CD4-positive, CD25-positive, alpha-beta regulatory T cell (primary cell): ENCODE measurements at places on chromosomes 5 and 9. TPM values are rescaled to one million over a fixed set of nuclear protein-coding genes. Genes with fewer than 3 reads are reported as not detected.

Gene LTC4S
- total RNA-seq, result 2.8 TPM

Gene MYO10
- total RNA-seq, result 0.05 TPM

Gene FBLL1
- total RNA-seq, result not detected

Gene HRH2
- 7.0 TPM for total RNA-seq

Gene MAPK9
- 28.1 TPM for total RNA-seq

Gene CD74
- total RNA-seq, result 1,110 TPM

DNA sequence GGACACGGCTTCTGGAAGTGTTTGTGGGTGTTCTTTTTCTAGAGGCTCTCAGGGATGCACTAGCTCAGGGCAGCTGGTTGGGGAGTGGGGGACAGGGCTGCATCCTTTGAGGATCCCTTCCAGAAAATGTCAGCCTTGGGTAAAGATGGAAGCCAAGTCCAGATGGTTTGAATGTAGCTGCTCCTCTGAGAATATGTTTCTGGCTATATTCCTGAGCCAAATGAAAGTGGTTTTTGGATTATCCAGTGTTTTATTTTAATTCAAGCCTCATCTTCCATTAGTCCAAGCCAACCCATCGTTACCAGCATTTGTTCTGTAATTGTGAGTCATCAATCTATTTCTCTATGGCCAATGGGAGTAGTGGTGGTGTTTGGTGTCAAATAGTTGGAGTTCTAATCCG lies 70.4 kb downstream of the SPRY4 start:
- H3K27ac ChIP-seq, result no peak overlapping the region
- no peaks in the 10 kb centered on the region for H3K27me3 ChIP-seq
- DNase-seq, result no peak
- H3K36me3 ChIP-seq, result no peaks in the 10 kb centered on the region

- no peak overlapping the region for H3K4me3 ChIP-seq
- DNase-seq, result no peak
- H3K27ac ChIP-seq, result no peak overlapping the region
- peaks cover 2% of the 10 kb centered on the region for H3K27me3 ChIP-seq
- H3K4me1 ChIP-seq, result no peaks in the 10 kb centered on the region
- H3K36me3 ChIP-seq, result no peaks in the 10 kb centered on the region
Measured at GRCh38 chr5:56986626-56986947, 34.7 kb upstream of the MIER3 start.

DNA sequence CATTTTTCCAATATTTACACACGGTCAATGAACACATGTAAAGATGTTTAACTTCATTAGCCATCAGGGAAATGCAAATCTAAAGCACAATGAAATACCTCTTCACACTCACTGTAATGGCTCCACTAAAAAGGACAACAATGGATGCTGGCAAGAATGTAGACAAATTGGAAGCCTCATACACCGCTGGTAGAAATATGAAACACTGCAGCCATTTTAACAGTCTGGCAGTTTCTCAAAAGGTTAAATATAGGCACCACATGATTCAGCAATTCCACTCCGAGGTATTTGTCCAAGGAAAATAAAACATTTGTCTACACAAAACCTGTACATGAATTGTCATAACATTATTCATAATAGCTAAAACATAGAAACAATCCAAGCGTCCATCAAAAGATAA lies 20.0 kb downstream of the RNF145 start:
- no peak for DNase-seq
- no peak overlapping the region for H3K4me3 ChIP-seq
- no peaks in the 10 kb centered on the region for H3K27me3 ChIP-seq

DNA sequence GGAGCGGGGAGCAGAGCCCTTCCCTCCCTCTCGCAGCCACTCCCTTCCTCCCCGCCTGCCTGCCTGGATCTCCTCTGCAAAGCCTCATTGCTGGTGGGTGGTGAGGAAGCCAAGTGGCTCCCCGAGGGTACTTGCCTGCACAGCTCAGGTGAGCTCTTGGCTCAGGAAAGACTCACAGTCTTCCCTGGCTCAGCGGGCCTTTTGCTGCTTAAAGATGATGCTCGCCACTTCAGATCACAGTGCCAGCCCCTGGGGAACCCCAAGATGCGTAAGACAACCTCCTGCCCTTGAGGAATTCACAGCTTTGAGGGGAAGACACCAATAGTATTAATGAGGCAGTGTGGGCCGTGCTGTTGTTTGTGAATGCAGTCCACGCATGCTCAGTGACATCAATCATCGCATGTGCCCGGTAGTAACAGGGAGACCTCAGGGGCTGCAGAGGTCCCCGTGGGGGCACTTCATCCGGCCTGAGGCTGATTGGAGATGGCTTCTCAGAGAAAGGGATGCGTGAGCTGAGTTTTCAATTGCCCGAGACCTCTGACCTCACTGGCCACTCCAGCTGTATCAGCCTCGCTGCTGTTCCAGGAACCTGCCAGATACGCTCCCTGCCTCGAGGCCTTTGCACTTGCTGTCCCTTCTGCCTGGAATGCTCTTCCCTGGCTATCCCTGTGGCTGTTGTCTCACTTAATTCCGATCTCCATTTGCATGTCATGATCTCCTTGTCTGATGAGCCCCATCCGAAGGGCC lies 36.8 kb downstream of the ERGIC1 start:
- no peak for DNase-seq
- no peak overlapping the region for H3K4me3 ChIP-seq
- no peaks in the 10 kb centered on the region for H3K27me3 ChIP-seq
- H3K27ac ChIP-seq, result no peak overlapping the region

DNA sequence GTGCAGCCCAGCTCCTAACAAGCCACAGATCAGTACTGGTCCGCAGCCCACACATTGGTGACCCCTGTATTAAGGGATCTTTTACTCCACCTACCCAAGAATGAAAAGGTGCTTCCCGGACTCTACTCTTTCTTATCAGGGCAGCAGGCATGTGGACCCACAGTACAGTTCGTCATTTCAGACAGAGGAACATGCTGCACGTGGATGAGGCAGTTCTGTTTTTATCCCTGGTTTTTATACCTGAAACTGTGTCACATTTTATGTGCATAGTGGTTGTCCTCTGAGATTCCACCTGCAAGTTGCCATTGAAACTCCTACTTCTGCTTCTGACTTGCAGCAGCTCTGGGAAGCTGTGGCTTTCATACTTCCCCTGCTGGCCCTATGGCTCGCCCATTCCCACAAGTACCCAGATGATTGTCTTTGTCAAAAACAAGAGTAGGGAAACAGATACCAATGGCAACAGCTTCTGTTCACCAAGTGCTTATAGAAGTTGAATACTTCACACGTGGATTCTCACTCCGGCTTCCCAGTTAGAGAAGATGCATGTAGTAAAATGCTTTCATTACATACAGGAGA lies 208.0 kb downstream of the TRIO start:
- H3K36me3 ChIP-seq, result no peaks in the 10 kb centered on the region
- H3K27ac ChIP-seq, result no peak overlapping the region
- no peaks in the 10 kb centered on the region for H3K27me3 ChIP-seq
- no peaks in the 10 kb centered on the region for H3K4me1 ChIP-seq
- DNase-seq, result no peak
- no peak overlapping the region for H3K4me3 ChIP-seq

GRCh38 chr5:31845361-31845760 lies 206.4 kb downstream of the PDZD2 start:
- no peaks in the 10 kb centered on the region for H3K4me1 ChIP-seq
- no peak overlapping the region for H3K4me3 ChIP-seq
- no peaks in the 10 kb centered on the region for H3K27me3 ChIP-seq

DNA sequence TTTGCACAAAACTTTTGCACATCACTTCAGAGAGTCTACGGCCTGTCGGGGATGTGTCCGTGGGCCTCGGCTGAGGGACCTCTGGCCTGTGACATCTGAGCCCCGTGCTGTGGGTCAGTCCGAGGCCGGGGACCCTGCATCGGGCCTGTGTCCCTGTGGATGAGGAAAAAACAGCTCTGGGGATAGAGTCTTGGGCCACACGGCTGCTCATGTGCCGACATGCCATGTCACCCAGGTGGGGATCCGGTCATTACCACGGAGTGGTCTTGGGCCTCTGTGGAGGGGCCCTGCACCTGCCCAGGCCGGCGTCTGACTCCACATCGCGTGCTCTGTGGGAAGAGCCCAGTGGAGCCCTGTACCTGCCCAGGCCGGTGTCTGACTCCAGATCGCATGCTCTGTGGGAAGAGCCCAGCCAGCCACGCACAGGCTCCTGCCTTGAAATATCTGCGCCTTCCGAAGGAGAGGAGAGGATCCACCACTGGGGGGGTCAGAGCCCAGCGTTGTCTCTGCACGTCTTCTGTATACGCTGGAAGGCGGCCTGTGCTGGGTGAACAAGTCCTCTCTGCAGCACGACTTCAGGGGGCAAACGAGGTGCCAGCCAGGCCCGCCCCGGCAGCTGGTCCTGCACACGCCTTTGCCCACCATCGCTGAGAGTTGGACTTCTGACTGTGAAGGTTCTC lies 27.5 kb upstream of the IRX4 start:
- no peak overlapping the region for H3K27ac ChIP-seq
- H3K4me3 ChIP-seq, result no peak overlapping the region
- no peaks in the 10 kb centered on the region for H3K36me3 ChIP-seq
- no peaks in the 10 kb centered on the region for H3K4me1 ChIP-seq
- DNase-seq, result no peak

- no peak for DNase-seq
- H3K4me3 ChIP-seq, result no peak overlapping the region
- H3K27ac ChIP-seq, result no peak overlapping the region
- no peaks in the 10 kb centered on the region for H3K36me3 ChIP-seq
- H3K27me3 ChIP-seq, result no peaks in the 10 kb centered on the region
Measured at GRCh38 chr5:82816926-82817325, 260.3 kb downstream of the TMEM167A start.
